Stimulated activated CD4-positive, alpha-beta T cell treated with anti-CD3 and anti-CD28 coated beads, Interleukin-2, amount 100 ng/mL, for 24 hours (primary cell): ENCODE measurements at places on chromosomes 13 and 19.

DNA sequence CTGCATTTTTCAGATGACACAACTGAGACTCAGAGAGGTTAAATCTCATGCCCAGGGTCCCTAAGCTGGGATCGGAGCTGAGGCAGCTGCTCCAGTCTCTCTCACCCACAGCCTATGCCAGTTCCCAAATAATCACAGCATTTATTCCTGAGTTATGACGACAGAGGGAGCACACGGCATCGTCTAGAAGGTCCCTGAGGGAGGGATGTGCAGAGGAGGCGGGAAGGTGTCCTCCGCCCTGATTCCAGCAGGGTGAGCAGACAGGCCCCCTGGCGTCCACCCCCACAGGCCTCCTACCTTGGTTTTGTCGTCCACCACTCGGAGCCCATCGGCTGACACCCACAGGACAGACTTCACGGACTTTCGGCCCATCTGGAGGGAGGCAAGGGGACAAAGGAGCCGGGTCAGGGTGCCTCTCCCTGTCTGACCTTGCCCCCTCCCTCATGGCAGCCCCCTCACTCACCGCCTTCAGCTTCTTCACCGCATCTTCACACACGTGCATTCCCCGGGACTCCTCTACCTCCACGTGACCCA, 8.0 kb downstream of the NUMBL start:
- no peak for DNase-seq

DNA sequence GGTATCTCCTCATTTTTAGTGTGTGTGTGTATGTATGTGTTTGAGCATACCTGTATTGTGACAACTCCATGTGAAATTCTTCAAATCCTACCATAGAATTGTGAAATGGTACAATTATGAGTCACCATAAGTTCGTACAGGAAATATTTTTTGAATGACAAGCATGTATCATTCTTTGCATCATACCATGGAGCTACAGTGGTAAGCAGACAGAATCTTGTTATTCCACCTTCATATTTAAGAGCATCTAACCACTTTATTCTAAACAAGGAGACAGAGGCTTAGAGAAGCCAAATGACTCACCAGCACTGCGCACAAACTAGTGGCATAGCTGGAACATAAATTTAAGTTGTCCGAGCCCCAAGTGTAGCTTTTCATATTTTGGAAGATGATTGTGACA, 4.5 kb upstream of the EPSTI1 start:
- no peak for DNase-seq

GRCh38 chr13:101942038-101942437, 459.8 kb downstream of the FGF14 start:
- no peak for DNase-seq

DNA sequence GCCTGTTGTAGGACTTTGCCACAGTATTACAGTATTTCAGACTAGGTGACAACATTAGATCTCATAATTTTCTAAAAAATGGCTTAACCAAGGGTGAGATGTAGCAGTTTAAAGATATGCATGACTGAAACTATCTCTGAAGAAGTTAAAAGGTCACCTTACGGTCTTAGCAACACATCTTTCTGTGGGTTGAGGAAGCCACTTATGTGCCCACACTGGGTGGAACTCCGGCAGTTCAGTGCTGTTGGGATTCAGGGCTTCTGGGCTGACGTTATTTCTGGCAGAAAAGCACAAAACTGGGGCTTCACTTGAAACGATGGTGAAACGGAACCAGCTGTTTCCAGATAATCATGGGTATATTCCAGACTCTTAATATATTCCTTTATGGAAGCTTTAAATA, 697.3 kb downstream of the PCDH9 start:
- DNase-seq: no peak

GRCh38 chr19:4359627-4360000, 16.3 kb downstream of the MPND start:
- DNase-seq: no peak

GRCh38 chr13:76048675-76049375, 412.7 kb downstream of the LMO7 start:
- DNase-seq: no peak

- no peak for DNase-seq
Measured at GRCh38 chr13:76886005-76886291, 257 bp downstream of the KCTD12 start.

DNA sequence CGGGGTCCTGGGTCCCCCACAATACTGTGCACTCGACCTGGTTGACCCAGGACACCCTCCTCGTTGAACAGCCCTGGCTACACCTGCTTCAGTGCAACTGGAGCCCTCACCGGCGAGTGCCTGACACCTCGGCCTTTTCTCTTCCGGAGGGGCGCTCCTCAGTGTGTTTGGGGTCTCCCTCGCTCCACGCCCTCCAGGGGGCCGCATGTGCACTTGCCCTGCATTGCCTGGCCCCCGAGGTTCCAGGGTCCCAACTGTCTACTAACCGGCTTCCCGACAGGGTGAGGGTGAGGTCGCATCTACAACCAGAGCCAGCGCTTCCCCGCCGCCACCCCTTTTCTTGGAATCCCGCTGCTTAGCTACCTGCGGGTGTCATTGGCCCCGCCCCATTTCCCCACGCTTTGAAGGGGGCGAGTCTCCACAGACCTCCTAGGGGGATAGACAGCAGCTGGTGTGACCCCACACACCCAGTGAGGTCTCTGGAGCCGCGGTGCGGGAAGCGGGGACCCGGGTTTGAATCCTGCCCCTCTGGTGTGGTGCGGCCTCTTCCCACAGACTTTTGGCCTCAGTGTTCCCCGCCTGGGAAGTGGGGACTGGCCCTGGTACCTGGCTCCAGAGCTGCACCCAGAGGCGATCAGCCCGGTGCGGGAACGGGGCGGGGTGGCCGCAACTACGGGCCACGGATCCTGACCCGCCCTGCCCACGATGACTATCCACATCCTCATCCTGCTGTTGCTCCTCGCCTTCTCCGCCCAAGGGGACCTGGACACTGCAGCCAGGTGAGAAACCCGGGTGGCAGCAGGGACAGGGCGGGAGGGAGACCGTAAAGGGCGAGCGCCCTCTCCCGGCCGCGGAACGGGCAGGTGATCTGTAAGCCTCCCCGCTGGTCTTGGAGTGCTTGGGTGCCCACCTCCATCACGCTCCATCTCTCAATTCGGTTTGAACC, at the start of gene ADM5:
Gene ADM5 (plus strand): TSS at position 462 of the 946 bp plus-strand sequence. CDS start 244 bp downstream, at position 706.
- peak; percentile 64 for DNase-seq

GRCh38 chr19:1449467-1450442, at the start of gene APC2:
APC2 (plus strand) TSS chr19:1450121; CDS start chr19:1453002, 2,881 bp downstream.
- DNase-seq: no peak

DNA sequence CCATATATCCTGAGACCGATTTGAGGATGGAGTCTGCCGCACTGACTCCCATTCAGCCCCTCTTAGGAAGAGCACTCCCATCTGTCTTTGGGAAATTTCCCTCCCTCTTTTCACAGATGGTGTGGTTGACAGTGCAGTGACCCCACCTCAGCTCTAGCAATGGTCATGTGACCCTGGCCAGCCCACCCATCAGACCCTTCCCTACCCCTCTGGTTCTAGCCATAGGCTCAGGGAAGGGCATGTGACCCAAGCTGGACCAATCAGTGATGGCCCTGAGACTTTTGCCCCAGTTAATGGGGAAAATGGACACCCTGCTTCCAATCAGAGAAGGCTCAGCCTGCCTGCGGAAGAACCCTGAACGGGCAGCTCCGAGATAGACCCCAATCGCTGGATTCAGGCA, 26.3 kb downstream of the IL12RB1 start:
- no peak for DNase-seq
